Activated gamma-delta T cell treated with anti-CD3 and anti-CD28 coated beads, Interleukin-2, amount 50 U/mL, for 16 hours (primary cell): ENCODE measurements at places on chromosomes 11 and 22.
A peak's percentile ranks its signal among the peaks of the same experiment; 100 is the strongest.

DNA sequence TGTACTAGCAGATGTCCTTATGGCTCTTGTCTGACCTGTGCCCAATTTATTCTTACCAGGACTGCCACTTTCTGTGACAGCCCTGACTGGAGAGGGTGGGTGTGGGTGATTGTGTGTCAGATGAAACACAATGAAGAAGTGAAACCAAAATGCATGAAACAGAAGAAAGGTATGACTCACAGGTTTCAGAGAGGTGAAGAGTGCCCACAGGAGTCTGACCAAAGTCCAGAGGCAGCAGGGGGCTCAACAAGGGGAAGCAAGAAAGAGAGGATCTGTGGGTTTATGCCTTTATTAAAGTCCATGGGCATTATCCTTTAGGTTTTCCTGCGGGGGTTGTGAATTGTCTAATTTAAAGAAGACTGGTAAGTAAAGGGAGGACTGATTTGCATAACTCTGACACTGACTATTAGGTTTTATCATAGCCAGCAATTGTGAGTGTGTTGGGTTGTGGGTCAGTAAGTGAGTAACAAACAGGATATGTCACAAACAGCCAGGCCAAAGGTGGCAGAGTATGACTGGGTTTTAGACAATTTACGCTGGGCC lies 3.9 kb upstream of the OR4C6 start:
- DNase-seq: no peak

DNA sequence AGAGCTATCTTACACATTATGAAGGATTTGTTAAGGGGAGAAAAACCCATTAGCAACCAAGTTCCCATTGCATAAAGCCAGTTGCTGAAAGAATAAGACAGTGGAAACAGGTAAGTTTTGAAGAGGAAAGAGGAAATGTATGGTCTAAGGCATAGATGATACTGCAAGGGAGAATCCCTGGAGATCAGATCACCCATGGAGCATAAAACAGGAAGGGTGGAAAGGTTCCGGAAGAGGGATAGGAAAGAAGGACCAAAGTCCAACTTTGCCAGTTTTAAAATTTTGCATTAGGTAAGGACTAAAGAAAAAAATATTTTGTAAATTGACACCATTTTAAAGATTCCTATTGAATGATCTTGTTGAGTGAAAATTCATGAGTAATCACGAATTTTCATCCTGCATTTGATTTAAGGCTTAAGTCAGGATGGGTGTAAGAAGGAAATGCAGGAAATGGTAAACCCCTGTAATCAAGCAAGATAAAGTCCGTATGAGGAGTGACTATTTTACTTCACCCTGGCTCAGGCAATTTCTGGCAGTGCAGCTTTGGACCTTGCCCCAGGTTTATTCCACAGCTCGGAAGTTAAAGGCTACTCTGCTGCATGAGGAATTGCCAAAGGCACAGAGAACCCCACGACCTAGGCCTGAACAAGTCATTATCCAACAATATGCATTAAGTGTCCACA lies 70.9 kb downstream of the CCDC34 start:
- DNase-seq: no peak

GRCh38 chr11:19368726-19369375 lies 128.1 kb upstream of the E2F8 start:
- DNase-seq: no peak

GRCh38 chr22:46564084-46564714 lies 26.8 kb upstream of the CELSR1 start:
- DNase-seq: no peak

DNA sequence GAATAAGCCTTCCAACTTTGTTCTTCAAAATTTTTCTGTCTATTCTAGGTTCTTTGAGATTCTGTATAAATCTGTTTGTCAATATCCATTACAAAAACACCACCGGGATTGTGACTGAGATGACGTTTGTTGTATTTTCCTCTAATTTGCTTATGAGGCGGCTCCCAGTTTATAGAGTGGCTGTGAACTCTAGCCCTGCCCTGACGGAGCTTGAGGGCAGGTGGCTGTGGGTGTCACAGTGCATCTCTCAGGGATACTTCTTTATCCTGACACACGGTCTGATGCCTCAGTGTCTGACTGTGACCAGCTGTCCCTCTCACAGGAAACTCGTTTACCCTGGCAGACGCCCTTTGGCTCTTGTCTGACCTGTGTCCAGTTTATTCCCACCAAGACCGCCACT lies 53.7 kb upstream of the ATXN10 start:
- DNase-seq: no peak

DNA sequence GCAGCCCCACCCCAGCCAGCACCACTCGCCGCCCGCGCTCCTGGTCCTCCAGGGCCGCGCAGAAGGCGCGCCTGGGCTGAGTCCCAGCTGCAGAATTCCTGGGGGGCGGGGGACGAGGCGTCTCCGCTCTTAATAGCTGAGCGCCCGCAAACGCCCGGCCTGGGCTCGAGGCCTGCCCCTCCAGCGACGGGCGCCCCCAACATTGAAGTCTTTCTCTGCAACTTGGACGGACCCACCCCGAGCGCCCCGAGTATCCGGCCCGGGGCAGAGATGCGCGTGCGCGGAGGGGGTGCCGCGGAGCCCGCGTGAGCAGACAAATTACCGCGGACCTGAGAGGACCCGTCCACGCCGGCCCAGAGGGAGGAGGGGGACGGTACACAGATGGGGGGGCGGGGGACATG lies 6.7 kb upstream of the SYT7 start:
- peak; percentile 9 for DNase-seq

DNA sequence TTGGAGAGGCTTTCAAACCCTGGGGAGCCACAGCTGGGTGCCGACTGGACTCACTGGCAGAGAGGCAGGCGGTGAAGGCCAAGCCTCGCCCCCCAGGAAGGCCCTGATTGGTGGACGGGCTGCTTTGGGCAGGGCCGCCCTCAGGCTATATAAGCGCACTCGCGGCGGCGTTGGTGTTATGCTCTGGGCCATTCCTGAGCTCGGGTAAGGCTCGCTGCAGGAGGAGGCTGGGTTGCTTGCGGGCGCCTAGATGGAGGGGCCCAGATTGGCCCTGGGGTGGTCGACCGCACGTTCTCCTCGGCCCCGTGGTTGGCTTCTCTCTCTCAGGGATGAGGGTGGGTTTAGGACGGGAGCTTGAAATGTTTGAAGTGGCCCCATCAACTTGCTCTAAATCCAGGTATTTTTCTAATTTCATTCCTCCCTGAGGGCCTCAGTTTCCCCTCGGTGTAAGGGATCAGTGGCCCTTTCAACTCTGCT lies at the start of gene SPDYC:
SPDYC (plus strand) TSS at position 176 of the 477 bp plus-strand sequence. CDS start 1,125 bp downstream, outside the sequence.
- DNase-seq: no peak

GRCh38 chr22:38346506-38346905 lies 29.3 kb upstream of the CSNK1E start:
- no peak for DNase-seq

- DNase-seq: no peak
Measured at GRCh38 chr11:33515347-33515746, 185.3 kb downstream of the C11orf91 start.

- peak; percentile 30 for DNase-seq
Measured at GRCh38 chr22:44664149-44664548, 37.9 kb upstream of the PRR5 start.

- DNase-seq: no peak
Measured at GRCh38 chr11:90220391-90220790, 2.5 kb downstream of the CHORDC1 start.

DNA sequence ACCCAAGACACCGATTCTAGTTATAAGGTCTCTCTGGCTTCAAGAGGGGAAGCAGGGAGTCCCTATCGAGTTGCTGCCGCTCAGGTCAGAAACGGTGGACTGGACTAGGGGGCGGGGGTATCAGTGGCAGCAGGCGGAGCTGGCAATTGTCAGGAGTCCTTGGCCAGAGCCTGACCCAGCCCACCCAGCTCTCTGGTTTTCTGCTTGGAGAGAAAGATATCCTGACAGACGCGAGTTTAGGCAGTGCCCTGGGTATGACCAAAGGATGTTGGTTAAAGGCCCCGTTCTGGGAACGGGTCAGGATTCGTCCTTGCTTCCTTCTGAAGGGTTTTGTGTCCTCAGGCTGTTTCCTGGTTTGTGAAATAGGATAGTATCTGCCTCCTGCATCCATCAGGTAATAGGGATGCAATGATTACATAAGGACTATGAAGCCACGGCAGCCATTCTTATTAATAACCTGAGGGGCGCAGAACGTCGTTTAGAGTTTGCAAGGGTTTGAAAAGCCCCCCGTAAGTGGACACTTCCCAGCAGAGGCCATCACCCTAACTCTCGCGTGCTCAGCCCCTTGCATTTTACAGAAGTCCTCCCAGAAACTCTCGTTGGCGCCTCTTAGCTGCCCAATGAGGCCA lies 700 bp upstream of the DEPDC5 start:
- DNase-seq: no peak

- peak; percentile 61 for DNase-seq
Measured at GRCh38 chr11:12281571-12282478, 95.5 kb upstream of the PARVA start.

DNA sequence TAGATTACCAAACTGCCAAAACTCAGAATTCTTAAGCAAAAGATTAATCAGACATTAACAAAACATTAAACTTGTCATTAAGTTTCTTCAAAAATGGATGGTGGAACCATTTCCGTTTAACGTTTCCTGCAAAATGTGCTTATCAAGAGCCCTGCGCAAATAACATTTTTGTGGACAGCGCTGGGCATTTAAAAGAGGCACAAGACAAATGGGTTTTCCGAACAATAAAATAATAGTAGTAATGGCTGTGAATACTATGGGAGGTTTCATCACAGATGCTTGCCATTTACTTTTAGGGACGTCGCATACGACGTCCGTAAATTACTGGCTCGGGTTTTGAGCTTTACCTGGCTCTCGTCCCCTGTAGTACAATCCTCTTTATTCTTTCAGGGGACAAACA lies 1.1 kb downstream of the NPAT start:
- DNase-seq: no peak

DNA sequence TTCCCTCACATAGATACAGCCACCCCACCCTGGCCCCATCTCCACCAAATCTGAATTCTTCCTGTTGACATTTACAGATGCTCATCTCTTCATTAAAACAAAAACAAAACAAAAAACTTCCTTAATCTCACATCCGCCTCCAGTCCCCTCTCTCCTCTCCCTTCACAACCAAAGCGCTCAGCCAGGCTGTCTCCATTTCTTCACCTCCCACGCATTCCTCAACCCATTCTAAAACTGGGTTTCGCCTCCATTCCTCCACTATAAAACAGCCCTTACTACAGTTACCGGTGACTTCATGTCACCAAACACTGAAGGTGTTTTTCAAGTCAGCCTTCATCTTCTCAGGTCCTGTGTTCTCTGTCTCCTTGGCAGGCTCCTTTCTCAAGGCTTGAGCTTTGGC lies 9.6 kb downstream of the BACE1-AS start:
- DNase-seq: no peak

DNA sequence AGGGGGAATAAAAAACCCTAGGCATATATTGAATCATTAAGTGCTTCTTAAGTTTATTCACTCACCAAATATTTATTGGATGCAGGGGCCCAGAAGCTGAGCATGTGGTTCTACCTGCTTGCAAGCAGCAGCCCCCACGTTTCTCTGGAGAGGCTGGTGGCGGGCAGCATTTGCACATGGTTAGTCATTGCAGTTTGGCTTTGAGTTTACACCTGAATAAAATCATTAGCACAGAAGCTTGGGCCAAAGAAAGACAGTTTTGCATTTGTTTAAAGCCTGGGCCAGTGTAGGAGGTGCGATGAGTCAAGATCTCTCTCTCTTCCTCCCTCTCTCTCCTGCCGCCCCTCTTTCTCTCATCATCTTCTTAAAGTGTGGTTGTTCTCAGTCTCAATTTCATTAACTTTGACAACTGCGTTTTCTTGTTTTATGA lies 72.6 kb downstream of the C22orf31 start:
- no peak for DNase-seq

GRCh38 chr11:95507794-95508193 lies 276.8 kb upstream of the SESN3 start:
- no peak for DNase-seq

DNA sequence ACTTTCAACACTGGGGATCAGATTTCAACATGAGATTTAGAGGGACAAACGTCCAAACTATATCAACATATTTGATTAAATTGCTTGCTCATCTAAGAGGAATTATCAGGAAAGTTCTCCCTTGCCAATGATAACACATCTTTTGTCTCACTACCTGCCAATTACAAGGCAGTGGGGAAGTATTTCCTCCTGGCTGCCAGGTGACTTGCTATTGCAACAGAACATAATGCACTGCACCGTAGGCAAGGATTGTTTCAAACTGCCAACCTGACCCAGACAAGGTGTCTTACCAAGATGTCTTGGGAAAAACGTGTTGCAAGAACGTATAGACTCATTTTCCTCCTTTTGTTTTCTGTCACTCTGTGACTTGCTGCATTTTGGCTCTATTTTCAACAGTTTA lies 711.6 kb downstream of the METTL15 start:
- DNase-seq: no peak

GRCh38 chr11:10261821-10262220 lies 32.2 kb downstream of the SBF2 start:
- no peak for DNase-seq

DNA sequence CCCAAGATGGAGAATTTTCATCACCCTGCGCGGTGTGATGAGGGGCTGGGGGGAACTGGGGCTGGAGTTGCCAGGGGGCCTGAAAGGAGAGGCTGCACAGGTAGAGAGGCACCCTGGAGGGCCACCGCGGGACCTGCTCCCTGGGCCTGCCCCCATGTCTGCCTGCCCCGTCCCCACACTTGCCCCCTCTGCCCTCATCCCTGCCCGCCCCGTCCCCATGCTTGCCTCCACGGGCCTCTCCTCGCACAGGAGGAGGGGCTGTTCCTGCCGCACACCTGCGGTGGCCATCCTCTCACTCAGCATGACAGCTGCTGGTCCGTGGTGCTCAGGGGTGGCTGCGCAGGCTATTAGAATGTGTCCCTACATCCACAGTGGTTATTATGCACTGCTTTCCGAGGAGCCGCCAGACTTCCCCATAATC lies 43.5 kb downstream of the LINC01488 start:
- DNase-seq: no peak

- no peak for DNase-seq
Measured at GRCh38 chr22:39624501-39624821, 53.9 kb downstream of the CACNA1I start.

DNA sequence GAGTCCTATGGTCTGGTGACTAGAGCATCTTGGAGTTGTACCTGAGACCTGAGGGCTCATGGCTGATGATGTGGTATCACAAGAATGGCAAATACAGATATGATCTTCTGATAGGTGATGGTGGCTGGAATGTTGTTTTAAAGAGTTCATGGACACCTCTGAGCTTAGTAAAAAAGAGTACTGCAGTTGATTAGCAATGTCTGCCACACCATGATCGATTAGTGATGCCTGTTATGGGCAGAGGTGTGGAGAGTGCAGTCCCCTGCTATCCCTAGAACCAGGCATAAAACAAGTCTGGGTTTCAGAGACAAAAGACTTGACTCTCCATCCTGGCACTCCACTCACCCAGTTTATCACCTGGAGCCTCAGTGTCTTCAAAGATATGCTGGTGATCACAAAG lies 1.4 kb upstream of the BATF2 start:
- DNase-seq: no peak

DNA sequence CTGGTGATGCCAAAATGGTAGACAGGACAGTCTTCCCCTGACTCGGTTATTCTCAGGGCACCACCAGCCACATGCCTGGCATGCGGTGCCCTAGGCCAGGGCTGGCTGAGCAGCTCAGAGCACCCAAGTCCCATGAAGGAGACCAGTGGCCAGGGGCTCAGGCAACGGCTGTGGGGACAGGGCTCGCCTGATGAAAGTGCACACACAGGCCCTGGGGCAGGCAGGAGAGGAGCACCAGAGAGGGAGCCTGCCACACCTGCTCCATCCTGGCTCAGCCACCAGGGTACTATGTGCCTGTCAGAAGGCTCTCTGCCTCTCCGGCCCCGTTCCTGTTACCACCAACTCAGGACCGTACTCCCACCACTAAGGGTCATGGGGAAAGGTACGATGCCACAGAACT lies 12.1 kb downstream of the ELFN2 start:
- no peak for DNase-seq

- DNase-seq: no peak
Measured at GRCh38 chr22:29806196-29806595, 31.9 kb downstream of the ASCC2 start.
